ENCODE measurements at places on chromosomes 3 and 15. TPM values are rescaled to one million over a fixed set of nuclear protein-coding genes. Genes with fewer than 3 reads are reported as not detected.

DNA sequence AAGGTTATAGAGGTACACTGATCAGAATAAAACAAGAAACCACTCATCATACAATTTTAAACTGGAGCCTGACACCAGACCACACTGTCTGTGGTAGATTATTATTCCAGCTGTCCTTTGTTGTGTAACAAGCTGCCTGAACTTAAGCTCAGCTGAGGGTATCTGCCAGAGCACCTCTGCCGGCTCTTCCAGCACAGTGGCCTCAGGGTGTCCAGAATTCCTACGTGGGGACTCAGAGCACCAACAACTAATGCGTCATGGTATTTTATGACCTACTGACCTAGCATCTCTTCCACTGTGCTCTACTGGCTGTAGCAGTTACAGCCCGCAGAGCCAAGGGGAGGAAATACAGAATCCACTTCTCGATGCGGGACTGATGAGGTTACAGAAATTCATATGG, 15.6 kb upstream of the RAF1 start:
- ATAC-seq = peak; percentile 68

GRCh38 chr3:22284559-22284958, 533.5 kb upstream of the ZNF385D start:
- no peak for ATAC-seq

Gene MOBP
- not detected for total RNA-seq

- ATAC-seq = no peak
Measured at GRCh38 chr3:94512876-94513275, 450.0 kb downstream of the NSUN3 start.

DNA sequence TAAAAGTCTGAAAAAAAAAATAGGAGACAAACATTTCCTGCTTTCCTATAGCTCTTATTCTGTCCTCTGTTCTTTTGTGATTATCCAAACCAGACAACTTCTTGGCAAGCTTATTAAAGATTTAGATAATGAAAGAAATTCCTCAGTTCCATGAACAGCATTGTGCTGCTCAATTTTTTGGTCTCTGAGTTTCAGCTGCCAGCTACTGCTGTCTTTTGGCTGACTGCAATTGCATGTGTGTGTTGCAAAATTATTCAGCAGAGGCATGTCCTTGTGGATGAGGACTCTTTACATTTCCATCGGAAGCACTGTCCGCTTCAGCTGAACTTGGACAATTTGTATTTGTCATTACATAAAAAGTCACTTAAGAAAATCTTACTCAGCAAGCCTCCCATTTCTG, 397.3 kb upstream of the RASGRP1 start:
- ATAC-seq = no peak

DNA sequence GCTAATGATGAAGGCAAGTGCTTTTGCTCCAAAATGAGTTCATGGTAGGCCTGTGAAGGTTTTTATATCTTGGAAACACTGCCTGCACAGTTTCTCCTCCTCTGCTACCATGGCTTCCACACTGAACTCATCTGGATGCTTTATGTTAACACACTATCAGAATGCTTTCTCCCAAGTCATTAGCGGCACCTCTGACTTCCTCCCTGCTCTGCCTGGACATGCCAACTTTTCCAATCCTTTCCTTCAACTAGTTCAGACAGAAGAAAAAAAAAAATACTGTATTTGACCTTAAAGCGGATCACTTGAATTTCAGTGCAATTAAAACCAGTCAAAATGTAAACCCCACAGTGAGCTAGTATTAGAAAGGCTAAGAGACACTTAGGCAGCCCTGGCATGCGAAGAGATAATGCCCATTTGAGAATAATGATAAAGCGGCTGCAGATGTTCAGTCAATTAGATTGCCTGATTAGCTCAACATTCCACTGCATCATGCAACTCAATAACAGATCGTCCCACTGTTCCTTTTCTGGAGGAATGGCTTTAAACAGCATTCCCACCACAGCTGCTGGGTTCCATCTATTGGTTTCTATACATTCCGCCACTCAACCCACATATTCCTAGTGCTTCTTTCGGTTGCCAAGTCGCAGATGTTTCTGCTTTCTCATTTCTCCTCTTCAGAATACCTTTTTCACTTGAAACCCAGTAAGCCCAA, 51.7 kb downstream of the CNTN3 start:
- ATAC-seq = no peak

Gene MESP2
- 0.40 TPM for total RNA-seq

Gene IQCF5
- total RNA-seq = not detected

Gene SPSB4
- not detected for total RNA-seq

GRCh38 chr3:112109322-112109721, 23.1 kb downstream of the C3orf52 start:
- no peak for ATAC-seq

Gene RPP14
- total RNA-seq = 12.8 TPM

DNA sequence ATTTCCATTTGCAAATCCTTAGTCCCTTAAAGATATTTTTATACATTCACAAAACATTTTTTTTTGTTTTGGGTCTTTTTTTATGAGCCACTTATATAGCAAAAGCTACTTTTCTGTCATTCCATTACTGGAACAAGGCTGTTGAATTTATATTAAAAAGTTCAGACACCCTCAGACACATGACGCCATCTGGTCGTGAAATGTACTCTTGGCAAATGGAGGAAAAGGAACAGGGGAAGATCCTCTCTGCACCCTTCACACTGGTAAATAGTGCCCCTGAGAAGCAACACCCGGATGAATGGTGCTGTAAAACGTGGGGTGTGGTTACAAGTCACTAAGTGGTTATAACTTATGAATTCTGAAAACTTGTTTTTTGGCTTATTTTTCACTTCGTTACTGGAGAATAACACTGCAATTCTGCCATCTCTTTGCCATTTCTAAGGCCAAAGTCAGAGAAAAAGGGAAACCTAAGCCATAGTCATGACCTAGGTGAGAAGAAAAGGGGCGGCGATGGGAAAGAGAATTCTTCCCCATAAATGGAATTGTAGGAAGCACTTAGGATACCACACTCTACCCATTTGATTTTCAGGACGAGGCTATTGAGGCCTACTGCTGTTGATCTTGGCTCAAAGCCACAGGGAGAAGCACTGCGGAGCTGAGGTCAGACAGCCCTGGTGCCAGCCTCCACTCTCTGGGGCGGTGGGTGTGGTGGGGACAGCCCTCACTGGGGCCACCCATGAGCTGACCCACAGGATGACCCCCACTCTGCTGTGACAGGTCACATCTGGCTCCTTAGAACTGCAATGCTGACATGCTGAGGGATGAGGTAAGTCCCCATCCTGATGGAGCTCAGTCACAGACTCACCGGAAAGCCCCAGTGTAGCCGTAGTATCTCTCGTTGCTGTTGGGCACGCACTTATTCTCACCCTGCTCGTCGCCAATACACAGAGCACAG, 21.9 kb downstream of the LTF start:
- no peak for ATAC-seq

DNA sequence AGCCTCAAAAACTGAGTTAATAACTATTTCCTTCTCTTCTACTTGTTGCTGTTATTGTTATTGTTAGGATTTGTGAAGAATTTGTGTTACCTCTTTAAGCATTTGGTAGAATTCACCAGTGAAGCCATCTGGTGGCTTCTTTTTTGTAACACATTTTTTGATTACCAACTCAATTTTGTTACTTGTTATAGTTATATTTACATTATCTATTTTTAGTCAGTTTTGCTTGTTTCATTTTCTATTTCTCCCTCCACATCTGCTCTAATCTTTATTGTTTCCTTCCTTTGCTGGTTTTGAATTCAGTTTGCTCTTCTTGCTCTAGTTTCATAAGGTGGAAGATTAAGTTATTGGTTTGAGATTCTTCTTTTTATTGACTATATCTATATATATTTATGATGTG, 3.7 kb upstream of the SLC9C1 start:
- ATAC-seq = no peak

- ATAC-seq = no peak
Measured at GRCh38 chr3:59809016-59809415, 759.2 kb upstream of the CFAP20DC start.

Gene KIF7
- total RNA-seq = 0.60 TPM

DNA sequence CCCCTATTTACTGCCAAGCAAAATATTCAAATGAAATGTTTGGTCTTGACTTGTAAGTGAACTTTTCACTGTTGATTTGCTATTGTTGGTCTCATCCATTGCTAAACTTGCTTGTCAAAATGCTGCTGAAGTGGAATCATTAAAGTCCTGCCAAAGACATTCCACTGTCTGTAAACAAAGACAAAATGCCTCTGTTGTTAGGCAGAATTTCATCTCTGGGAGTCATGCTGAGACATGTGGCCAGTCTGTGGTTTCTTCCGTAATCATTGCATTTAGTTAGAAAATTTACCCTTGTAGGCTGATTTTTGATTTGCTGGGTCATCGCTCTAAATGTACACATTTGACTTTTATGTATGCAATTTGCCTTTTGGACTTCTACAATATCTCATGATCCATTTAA, 577.7 kb downstream of the MECOM start:
- ATAC-seq = peak; percentile 89

DNA sequence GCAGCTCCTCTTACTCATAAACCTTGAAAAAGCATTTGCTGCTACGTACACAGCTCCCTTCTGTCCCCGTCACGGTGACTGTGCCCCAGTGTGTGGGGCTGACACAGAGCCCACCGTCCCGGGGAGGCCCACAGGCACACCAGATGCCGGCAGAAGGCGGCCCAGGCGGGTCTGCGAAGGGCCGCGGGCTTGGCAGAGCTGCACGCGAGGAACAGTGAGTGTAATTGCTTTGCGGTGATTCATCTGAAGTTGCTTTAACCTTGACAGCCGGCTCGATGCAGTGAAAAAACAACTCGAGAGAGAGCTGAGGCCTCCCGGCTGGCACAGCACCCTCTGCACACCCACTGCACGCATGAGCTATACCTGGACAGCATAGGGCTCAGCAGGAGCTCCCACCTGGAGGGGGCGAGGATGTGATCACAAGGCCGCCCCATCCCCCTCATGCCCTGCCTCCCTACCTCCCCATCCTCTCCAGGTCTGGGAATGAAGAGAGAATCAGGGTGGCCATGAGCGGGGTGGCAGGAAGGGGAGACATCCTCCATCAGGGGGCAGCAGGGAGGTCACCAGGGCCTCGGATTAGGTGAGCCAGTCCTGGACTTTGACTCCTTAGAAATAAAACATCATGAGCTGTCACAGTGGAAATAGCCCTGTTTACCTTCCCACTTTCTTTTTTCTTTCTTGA, 172.7 kb downstream of the MEGF11 start:
- ATAC-seq = peak; percentile 33

DNA sequence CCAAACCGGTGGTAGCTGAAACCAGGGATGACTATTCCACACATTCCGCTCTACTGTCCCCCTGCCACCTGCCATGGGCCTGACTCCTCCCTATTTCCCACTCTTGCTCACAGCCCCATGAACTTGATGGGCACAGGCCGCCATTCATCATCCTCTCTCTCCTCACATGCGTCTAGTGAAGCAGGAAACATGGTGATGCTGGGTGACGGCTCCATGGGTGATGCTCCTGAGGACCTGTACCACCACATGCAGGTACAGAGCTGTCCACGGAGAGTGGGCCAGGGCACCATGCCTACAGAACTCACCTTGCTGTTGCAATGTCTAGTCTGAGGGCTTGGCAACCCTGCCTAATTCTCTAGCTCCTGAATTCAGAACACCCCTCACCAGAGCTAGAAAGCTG, 23.3 kb upstream of the MANF start:
- ATAC-seq = no peak

GRCh38 chr15:29379647-29380046, 110.0 kb upstream of the NSMCE3 start:
- ATAC-seq = no peak

DNA sequence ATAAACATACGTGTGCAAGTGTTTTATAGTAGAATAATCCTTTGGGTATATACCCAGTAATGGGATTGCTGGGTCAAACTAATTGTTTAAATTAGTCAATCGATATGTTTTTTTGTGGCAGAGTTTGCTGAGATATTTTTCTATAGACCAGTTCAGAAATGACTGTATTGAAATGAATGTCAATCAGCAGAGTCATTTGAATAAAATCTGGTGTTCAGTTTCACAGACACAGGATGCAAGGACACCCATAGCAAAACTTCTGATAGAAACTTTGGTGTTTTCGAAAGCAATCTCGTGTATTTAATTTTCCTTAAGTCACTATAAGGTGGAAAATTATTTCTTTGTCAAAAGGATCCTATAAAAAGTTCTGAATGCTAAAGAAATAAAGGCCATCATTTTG, 434.4 kb downstream of the RAP2B start:
- no peak for ATAC-seq

DNA sequence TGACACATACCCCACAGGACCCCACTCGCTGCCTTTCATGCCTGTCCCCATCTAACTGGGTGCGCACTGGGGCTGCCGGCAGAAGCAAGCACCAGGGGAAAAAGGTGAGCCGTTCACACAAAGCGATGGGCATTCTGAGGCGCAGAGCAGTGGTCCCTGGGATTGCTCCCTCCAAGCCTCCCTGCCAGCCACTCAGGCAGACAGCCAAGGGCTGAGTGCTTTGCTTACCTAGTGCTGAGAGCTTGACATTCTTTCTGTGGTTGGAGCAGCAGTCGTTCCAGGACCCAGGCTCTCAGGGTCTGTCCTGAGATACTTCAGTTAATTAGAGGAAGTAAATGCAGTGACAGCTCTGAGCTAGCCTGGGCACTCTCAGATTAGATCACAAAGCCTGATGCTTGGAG, 5.7 kb downstream of the ESYT3 start:
- ATAC-seq = no peak

GRCh38 chr3:196149375-196149774, 61.8 kb downstream of the ZDHHC19 start:
- no peak for ATAC-seq

DNA sequence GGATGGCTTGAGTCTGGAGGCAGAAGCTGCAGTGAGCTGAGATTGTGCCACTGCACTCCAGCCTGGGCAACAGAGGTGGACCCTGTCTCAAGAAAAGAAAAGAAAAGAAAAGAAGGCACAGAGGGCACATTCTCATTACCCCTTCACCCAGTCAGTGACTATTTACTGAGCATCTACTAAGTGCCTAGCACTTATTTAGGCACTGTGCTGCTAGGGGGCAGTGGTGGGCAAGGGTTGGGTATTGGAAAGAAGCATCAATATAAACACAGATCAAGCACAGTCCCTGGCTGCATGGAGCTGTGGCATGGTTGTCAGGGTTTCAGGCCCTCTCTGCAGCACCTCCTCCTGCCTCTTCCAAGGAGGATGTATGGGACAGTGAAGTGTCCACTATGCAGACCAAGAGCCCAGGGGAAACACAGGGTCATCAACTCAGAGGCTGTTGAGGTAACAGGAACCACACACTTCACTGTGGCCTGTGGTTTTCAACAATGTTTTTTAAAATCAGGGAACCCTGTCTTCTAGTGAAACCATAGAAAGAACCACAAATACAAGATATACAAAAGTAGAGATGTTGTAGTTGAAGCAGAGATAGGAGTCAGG, 138.5 kb downstream of the RAB11A start:
- no peak for ATAC-seq

Gene ACOX2
- total RNA-seq = 14.3 TPM

- ATAC-seq = no peak
Measured at GRCh38 chr3:158994386-158994785, 192.5 kb downstream of the MFSD1 start.

Gene TTBK2
- total RNA-seq = 5.4 TPM

- peak; percentile 89 for ATAC-seq
Measured at GRCh38 chr15:91706322-91707032, 147.0 kb upstream of the SLCO3A1 start.

Gene EBLN2
- total RNA-seq = 2.1 TPM

Gene AHSG
- total RNA-seq = not detected

- ATAC-seq = no peak
Measured at GRCh38 chr3:8777978-8778267, 8.5 kb upstream of the OXTR start.

Gene GREM1
- total RNA-seq = 9.2 TPM

Gene HDAC11
- 15.9 TPM for total RNA-seq
